Stimulated activated CD8-positive, alpha-beta memory T cell treated with anti-CD3 and anti-CD28 coated beads, Interleukin-7, amount 100 ng/mL, for 1 hour (primary cell): ENCODE measurements at places on chromosomes 2 and 18.

DNA sequence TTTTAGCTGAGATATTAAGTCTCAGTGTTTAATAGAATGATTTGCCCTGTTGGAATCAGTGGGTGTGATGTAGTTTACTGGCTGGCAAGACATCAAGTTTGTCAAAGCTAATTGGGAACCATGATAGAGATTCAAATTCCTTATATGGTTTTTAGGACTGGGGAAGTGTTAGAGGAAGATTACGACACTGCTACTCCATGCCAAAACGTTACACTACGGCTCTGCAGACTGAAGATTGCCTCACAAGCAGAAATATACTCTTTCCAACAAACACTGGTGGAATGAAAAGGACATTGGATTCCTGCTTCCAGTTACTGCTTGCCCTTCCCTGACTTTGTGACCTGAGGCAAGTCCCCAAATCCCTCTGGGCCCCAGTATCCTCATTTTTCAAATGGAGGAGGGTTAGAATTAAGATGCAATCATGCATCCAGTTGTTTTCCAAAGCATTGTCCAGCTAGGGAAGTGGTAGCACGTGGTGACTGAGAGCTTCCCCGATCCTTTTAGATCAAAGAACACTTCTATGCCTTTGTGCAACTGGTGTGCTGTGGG, 147.6 kb downstream of the CDC42EP3 start:
- DNase-seq = no peak

DNA sequence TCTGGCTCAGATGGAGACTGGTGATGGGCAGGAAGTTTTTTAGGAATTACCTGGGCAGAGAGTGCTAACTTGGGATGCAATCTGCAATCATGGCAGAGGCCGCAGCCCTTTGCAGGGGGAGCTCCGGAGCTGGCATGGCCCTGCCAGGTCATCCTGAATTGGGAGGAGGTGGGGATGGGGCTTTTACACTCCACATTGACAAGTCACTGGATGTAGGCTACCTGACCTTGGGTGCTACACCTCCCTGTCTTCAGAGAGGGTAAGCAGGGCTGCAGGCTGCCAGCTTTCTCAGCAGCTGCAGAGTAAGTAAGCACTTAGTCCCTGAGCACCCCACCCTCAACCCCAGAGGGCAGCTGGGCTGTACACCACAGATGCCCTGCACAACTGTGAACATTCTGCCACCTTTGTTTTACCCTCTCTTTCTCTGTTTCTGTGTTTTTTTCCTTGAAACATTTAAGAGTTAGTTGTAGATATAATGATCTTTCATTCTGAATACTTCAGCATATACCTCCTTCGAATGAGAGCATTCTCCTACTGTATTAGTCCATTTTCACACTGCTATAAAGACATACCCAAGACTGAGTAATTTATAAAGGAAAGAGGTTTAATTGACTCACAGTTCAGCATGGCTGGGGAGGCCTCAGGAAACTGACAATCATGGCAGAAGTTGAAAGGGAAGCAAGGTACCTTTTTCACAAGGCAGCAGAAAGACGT, 6.8 kb upstream of the HS1BP3 start:
- DNase-seq = no peak

DNA sequence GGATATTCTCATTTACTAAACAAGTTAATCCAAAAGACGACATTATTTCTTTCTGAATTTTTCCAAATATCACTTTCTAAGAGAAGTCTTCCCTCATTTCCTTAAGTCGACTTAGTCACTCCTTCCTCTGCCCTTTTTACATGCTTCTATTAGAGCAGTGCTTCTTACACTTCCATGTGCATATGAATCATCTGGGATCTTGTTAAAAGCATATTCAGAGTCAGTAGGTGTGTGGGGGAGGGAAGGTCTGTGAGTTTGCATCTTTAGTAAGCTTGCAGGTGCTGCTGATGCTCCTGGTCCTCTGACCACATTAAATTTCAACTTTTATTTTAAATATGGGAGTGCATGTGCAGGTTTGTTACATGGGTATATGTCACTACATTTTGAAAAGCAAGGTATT, 582.6 kb downstream of the NRXN1 start:
- DNase-seq = no peak

DNA sequence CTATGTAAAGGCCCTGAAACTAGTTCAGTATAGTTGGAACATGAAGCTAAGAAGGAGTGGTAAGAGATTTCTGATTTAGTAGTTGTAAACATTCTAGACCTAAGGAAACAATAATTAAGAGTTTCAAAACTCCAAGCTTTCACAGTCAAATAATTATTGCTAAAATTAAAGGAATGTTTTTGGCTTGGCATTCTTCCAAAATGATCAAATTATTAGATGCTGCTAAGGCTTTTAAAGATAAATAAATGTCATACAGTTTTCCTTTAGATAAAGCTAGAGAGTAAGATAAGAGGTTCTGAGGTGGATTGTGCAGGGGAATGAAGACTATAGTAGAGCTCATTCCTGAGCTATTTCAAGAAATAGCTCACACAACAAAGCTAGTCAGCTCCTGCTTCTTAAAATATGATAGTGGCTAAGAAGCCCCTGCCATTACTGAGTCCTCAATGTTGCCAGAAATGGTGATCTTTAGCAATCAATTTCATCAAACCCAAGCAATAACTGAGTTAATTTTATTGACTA, 45.3 kb downstream of the ZC3H15 start:
- no peak for DNase-seq

DNA sequence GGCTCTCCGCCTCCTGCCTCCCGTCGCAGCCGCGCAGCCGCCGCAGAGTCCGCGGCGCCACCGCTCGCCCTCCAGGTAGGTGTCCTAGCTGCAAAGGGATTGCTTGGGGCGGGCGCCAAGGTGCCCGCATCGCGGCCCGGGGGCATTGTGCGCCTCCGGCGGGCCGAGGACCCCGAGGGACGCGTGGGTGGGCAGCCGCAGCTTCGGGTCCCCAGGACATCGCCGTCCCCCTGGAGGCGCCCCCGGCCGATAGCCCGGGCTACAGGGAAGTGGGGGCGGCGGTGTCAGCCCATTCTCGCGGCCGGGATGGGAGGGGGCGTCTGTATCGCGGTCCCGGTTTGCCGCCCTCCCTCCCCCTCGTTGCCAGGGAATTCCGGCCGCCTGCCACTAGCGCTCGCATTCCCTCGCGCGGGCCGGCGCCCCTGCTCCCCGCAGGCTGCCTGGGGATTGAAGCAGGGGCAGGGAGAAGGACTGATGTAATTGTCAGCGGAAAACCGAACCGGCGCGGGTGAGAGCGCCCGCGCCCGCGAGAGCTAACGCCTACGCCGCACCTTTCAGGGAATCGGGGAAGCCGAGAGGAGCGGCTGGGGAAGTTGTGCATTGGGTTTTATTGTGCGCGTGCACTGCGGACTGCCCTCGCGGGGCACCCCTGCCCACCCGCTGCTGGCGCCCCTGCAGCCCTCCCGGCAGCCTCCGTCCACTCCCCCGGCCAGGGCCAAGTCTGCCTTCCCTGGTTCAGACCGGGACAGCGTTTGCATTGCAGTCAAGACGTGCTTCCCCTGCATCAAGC, 483 bp downstream of the OSBPL6 start:
- DNase-seq = no peak

DNA sequence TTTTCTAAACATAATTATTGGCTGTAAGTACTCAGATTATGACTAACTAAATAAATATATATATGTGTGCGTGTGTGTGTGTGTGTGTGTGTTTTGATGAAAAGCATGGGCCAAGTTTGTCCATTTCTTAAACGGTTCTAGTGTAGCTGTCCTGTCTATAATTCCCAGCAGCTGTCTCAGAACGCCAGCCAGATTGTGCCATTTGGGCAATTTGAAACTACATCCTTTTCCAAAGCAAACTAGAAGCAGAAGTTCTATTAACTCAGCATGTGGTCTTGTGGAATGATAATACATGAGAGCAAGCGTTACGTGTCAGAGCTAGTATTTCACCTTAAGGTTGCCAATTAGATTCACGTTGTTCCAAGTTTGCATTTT, 1.7 kb downstream of the ARHGAP28 start:
- no peak for DNase-seq

DNA sequence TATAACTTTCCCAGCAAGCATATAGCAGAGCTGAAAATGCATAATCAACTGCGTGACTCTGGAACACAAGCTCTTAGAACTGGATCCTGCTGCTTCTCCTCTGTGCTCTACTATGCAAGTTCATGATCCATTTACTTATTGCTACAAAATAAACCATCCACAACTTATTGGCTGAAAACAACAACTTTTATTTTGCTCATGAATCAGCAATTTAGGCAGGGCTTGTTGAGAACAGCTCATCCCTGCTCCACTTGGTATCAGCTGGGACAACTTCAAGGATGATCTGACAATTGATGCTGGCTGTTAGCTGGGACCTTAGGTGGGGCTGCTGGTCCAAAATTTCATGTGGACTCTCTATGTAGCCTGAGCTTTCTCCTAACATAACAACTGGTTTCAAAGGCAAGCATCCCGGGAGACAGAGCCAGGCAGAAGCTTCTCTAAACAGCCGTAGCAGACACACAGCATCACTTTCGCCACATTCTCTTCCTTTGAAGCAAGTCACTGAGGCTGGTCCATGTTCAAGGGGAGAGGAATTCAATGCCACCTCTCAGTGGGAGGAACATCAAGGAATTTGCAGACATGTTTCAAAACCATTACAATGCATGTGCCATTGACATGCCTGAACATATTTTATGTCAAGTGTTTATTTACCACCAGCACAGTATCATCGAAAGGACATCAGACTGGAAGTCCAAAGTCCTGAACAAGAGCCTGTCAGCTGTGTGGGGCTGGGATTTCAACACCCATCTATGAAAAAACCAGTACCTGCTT, 153.1 kb upstream of the PKDCC start:
- no peak for DNase-seq

DNA sequence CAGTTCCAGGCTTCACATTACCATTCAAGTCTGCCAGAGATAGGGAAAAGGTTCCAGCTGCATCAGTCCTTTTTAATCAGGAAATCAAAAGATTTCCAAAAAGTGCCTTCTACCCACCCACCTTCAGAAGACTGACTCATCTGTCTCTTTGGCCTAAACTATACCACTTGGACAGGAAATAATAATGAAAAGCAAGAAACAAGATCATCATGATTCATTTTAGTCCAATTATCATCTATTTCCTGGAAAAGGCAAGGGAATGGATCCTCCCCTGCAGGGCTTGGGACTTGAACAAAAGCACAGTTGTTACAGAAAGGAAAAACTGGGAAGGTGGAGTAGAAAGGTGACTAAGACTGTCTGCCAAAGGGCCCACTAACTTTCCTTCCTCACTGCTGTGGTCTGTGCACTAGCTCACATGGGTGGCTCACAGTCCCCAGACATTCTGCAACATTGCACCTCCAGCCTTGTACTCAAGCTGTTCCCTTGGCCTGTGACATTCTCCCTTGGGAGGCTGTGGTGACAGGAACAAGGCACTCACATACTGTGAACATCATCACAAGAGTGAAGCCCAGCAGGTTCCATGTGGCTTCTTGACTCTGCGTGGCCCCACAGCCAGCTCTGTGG, 75.3 kb downstream of the VSNL1 start:
- DNase-seq = no peak

- no peak for DNase-seq
These were observed 32.7 kb downstream of the ATOH8 start for GRCh38 chr2:85786444-85786843.

DNA sequence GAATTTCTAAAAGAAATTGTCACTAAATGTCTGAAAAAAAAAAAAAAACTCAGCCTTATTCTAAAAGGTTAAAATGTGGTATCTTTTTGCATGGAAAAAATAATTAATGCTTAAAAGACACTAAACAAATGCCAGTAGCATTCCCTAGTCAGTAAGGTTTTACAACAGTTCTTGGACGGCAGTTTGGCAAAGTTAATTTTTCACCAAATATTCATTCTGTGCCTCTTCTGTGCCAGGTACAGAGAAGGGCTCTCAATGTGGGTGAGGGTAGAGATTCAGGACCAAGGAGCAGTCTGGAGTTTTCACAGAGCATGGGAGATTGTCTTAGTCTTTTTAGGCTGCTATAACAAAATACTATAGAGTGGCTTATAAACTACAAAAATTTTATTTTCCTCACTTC, 6.0 kb upstream of the CCDC93 start:
- no peak for DNase-seq

GRCh38 chr18:33694593-33694992, 116.6 kb downstream of the ASXL3 start:
- no peak for DNase-seq

GRCh38 chr2:27889774-27890145, 427 bp downstream of the RBKS start:
- DNase-seq = no peak

GRCh38 chr2:165522719-165523118, 53.2 kb downstream of the CSRNP3 start:
- DNase-seq = no peak

GRCh38 chr2:101815154-101815553, 117.6 kb downstream of the MAP4K4 start:
- DNase-seq = no peak

GRCh38 chr2:47230418-47230817, 75.3 kb upstream of the STPG4 start:
- no peak for DNase-seq

DNA sequence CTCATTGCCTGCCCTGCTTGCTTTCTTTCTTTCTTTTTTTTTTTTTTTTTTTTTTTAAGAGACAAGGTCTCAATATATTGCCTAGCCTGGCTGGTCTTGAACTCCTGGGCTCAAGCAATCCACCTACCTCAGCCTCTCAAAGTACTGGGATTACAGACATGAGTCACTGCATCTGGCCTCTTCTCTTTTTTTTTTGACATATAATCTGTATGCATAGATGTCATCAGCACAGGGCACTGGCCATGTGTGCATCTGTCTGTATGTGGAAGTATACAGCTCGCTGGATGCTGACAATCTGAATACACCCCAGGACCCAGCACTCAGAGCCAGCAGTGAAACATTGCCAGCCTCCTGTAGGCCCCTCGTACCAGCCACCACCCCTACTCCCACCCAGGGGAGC, 49.5 kb downstream of the TFCP2L1 start:
- no peak for DNase-seq

GRCh38 chr2:106267997-106268396, 73.9 kb upstream of the UXS1 start:
- DNase-seq = no peak

DNA sequence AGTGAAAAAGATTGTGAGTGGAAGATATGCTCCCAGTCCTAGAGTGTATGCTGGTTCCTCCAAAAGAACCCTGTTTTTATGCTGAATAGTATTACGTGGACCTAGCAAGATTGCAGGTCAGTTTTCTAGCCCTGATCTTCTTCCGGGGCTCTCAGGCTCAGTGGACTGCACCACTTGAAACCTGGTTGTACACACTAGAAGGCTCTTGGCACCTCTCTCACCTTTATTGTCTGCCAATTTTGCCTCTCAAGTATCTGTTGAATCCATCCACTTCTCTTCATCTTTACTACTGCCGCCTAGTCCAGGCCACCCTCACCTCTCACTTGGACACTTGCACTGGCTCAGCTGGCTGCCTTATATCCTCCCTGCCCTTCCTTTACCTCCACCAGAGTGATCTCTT, 16.8 kb downstream of the TTC39C start:
- no peak for DNase-seq
